ENCODE measurements at places on chromosomes 1 and 21.

DNA sequence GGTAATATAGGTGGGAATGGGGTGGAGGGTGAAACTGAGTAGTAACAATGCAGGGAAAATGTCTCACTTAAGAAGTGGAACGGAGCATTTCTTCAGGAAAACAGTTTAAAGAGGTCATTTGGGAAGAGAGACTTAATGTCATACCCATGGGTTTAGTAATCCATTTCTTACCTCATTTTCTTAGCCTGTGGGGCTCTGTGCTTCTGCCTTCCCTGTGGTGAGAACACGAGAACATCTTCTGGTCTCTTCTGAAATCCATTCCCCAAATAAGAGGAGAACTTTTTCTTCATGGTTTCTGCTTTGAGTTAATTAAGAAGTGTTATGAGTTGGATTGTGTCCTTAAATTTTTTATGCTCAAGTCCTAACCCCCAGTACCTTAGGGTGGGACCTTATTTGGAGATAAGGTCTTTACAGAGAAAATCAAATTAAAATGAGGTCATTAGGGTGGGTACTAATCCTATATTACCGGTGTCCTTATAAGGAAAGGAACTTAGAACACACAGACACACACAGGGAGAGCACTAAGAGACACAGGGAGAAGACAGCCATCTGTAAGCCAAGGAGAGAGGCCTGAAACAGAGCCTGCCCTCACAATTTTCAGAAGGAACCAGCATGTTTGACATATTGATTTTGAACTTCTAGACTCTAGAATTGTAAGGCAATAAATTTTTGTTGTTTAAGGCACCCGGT lies 5.4 kb downstream of the CCDC190 start:
- DNase-seq = no peak

DNA sequence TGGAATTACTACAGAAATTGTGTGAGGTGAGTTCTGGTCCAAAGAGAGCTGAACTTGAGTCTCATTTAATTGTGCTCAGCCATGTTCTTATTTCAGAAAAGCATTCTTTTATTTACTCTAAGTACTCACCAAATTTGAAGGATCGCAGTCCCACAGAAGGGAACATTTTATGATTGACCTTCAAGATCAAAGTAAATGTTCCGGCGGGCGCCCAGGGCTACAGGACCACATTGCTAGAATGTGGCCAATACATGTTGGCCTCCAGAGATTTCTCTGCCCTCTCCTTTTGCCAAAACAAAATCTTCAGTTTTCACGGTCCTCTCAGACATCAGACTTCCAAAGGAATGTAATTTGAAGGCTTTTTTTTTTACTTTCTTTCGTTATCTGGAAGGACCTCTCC lies 237.8 kb downstream of the FMN2 start:
- no peak for DNase-seq

DNA sequence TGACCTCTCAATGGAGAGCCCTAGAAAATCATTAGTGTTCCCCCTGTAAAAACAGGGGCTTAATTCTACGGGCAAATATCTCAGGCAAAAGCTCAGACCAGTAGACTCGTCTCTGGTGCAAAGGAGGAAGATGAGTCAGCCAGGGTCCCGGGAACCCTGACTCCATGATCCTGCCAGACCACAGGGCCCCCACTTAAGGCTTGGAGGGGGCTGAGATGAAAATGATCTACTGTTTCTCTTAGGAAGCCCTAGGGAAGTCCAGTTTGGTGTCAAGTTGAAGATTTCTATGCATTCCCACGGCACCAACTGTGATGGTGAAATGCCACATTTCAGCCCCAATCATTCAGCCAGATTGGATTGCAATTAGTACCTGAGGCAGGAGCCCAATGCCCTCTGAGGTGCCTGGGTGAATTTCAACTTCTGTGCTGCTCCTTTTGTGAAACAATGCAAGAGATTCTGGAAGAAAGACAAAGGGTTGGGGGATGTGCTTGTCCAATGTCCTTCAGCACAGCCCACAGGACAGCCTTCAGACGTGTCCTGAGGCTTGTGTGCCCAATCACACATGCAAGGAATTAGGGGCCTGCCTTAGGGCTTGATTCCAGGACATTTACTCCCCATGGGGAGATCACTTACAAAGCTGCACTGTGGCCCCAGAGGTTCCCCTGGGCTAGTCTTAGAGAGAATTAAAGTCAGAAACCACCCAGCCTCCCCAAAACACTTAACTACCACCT lies 18.1 kb downstream of the NAV1 start:
- no peak for DNase-seq

DNA sequence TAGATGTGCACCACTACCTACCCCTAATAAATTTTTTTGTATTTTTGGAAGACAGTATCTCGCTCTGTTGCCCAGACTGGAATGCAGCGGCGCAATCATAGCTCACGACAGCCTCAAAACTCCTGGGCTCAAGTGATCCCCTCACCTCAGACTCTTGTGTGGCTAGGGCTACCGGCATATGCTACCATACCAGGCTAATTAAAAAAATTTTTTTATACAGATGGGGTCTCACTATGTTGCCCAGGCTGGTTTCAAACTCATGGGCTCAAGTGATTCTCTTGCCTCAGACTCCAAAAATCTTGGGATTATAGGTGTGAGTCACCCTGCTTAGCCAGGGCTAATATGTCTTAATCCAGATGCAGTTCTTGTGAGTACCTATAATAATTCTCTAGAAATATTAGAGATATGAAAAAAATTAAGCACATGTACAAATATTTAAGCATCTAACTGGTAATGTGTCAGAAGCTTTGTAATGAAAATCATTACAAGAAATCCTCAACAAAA lies 9.5 kb downstream of the SORT1 start:
- DNase-seq = no peak

- DNase-seq = no peak
These were observed 2.4 kb upstream of the COL11A1 start for GRCh38 chr1:103110701-103111100.

DNA sequence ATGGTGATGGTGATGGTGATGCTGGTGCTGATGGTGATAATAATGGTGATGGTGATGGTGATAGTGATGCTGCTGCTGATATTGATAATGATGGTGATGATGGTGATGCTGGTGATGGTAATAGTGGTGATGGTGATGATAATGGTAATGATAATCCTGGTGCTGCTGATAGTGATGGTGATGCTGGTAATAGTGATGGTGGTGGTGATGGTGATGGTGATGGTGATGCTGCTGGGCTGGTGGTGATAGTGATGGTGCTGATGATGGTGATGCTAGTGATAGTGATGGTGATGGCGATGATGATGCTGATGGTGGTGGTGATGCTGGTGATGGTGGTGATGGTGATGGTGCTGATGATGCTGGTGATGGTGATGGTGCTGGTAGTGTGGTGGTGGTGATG lies 58.4 kb upstream of the IGSF21 start:
- DNase-seq = no peak

GRCh38 chr1:113133038-113133437 lies 60.0 kb downstream of the LRIG2 start:
- no peak for DNase-seq

DNA sequence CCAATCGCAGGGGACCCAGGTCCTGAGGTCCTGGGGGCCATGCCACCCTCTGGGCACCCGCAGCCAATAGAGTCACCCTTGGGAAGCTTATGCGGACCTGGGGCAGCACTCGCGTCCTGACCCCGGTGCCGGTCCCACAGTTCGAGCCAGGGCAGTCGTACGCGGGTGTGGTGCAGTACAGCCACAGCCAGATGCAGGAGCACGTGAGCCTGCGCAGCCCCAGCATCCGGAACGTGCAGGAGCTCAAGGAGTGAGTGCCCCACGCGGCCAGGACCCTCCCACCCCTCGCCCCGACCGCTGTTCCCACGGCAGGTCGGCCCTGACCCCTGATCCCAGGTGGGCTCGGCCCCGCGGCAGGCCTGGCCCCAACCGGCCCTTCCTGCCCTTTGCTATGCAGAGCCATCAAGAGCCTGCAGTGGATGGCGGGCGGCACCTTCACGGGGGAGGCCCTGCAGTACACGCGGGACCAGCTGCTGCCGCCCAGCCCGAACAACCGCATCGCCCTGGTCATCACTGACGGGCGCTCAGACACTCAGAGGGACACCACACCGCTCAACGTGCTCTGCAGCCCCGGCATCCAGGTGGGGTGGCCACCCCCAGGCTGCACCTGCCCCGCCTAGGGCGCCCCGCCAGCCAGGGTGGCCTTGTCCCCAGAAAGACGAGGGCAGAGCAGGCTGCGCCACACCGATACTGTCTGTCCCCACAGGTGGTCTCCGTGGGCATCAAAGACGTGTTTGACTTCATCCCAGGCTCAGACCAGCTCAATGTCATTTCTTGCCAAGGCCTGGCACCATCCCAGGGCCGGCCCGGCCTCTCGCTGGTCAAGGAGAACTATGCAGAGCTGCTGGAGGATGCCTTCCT lies 20.5 kb downstream of the COL6A1 start:
- DNase-seq = no peak

GRCh38 chr1:166378805-166379204 lies 212.0 kb upstream of the FAM78B start:
- no peak for DNase-seq

- DNase-seq = no peak
These were observed 68.1 kb downstream of the EDEM3 start for GRCh38 chr1:184686540-184686939.

GRCh38 chr1:228375578-228376261 lies 30.9 kb downstream of the TRIM11 start:
- no peak for DNase-seq

DNA sequence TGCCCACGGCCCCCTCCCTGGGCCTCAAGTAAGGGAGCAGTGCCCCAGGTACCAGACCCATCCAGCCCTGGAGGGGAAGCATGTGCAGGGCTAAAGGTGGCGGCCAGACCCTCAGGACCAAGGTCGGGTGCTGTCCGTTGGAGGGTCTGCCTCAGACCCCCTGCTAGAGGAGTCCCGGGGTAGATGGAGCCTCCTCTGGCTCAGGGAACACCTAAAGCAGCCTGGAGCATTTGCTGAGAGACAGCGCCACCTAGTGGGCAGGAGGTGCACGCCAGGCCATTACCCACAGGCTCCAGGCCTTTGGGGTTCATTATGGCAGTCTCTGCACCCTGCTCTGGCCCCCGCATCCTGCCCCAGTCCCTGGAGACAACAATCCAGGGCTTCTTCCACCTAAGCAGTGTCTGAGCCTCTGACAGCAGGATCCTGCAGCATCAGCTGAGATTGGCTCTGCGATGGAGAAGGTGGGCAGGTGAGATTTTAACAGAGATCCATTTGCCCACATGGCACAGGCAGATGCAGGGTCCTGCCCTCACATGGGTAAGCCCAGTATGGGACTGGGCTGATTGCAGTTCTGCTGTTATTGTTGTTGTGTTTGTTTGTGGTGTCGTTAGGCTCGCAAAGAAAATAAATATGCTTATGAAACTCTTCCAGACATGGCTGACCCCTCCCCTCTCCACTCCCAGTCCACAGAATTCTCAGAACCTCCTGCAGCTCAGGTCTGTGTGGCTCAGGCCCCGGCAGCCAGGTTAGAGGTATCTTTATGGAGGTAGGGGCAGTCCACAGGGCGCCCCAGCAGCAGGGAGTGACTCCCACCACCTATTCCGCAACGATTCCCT lies 42.4 kb downstream of the CTNNBIP1 start:
- peak; percentile 87 for DNase-seq

GRCh38 chr1:117260761-117261423 lies 50.2 kb upstream of the VTCN1 start:
- no peak for DNase-seq

GRCh38 chr1:4173731-4174130 lies 273.7 kb upstream of the C1orf174 start:
- DNase-seq = no peak

GRCh38 chr21:45269861-45270260 lies 17.8 kb downstream of the POFUT2 start:
- no peak for DNase-seq

- no peak for DNase-seq
These were observed 363.2 kb downstream of the OMA1 start for GRCh38 chr1:58183286-58183685.

- DNase-seq = no peak
These were observed 2.1 kb downstream of the SCCPDH start for GRCh38 chr1:246726255-246726679.

- DNase-seq = no peak
These were observed 16.6 kb downstream of the DDAH1 start for GRCh38 chr1:85448358-85448757.

DNA sequence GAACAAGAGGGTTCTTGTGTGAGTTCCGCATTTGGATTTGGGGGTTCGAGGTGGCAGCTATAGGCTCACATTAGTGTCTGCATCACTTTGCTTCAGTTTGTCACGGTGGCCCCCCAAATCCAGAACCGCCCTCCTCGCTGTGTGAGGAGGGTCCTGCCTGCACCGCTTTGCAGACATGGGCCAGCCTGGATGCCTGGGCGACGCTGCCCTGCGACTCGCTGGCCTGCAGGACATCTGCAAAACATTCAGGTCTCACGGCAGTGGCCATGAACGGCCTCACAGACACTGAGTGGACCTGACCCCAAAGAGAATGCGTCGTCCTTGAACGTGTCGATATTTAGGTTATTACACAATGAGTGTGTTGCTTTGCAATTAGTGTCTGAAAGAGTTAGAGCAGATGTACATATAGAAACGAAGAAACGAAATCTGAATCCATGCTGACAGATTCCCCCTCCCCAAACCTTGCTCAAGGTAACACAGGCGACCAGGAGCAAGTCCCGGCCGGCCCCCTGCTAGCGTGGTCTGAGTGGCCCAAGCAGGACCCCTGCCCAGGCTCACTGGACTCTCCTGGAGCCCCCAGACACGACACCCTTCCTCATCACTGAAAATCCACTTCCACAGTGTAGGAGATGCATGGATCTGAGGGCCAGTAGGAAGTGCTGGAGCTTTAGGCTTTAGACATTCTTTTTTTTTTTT lies 20.4 kb downstream of the PDE9A start:
- DNase-seq = no peak
